ENCODE measurements at places on chromosomes 2 and 18. TPM values are rescaled to one million over a fixed set of nuclear protein-coding genes. Genes with fewer than 3 reads are reported as not detected.

GRCh38 chr2:134218930-134219658 is 34.8 kb upstream of the MGAT5 start:
- no peak for DNase-seq

The FAM237A gene
- polyA plus RNA-seq = not detected

- DNase-seq = no peak
These were observed 4.2 kb upstream of the LANCL1 start for GRCh38 chr2:210480764-210481163.

DNA sequence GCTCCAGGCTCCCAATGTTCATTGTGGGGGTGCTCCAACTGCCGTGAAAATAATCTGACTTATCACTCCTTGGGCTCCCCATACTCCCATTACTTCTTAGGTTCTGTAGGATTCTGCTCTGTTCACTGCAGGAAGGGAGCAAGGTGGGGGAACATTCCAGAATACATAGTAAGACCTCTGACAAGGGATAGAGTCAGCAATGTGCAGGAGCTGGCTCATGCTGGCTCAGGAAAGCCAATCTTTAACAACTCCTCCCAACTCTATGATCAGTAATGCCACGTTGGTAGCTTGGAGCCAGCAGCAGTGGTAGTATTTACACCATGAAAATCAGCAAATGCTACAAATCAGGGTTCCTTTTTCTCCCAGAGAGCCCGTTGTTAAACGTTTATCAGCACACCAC is 44.4 kb downstream of the FECH start:
- no peak for DNase-seq

The HOXD12 gene
- 0.28 TPM for polyA plus RNA-seq

GRCh38 chr2:55296393-55296792 is 27.4 kb upstream of the MTIF2 start:
- no peak for DNase-seq

DNA sequence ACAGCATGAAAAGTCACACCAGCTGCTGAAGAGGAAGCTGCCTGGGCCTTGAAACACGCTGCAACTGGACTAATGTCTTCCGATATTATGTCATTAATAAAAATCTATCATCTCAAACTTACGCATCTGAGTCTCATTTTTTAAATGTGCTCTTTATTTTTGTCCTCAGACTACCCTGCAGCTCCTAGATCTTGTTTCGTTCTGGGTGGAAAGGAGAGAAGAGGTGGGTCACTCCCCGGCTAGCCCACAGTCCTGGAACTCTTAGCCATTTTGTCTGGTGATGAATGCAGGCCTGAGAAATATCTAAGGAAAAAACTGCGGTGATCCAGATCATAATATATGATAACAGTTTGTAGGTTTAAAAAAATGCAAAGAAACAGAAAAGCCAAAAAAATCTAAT is 73.3 kb downstream of the TXNL1 start:
- DNase-seq = no peak
